Activated naive CD8-positive, alpha-beta T cell treated with anti-CD3 and anti-CD28 coated beads, Interleukin-2, amount 10 ng/mL, durations not matched to agents 7 days and 5 days (primary cell): ENCODE measurements at places on chromosomes 2 and 18. TPM values are rescaled to one million over a fixed set of nuclear protein-coding genes. Genes with fewer than 3 reads are reported as not detected.
A peak's percentile ranks its signal among the peaks of the same experiment; 100 is the strongest.

GRCh38 chr18:47949202-47949601 lies 18.7 kb upstream of the SMAD2 start:
- no peak for DNase-seq
- H3K4me1 ChIP-seq, result peaks cover 20% of the 10 kb centered on the region
- H3K4me3 ChIP-seq, result no peak overlapping the region
- H3K27me3 ChIP-seq, result peaks cover 9% of the 10 kb centered on the region

GRCh38 chr2:241582806-241583205 lies 24.3 kb downstream of the BOK start:
- no peak overlapping the region for H3K4me3 ChIP-seq
- no peak for DNase-seq
- no peaks in the 10 kb centered on the region for H3K4me1 ChIP-seq
- H3K27ac ChIP-seq, result no peak overlapping the region
- peaks cover 48% of the 10 kb centered on the region for H3K36me3 ChIP-seq
- no peaks in the 10 kb centered on the region for H3K27me3 ChIP-seq

GRCh38 chr2:174529916-174530315 lies 43.1 kb upstream of the GPR155 start:
- no peak overlapping the region for H3K4me3 ChIP-seq
- peaks cover 3% of the 10 kb centered on the region for H3K27me3 ChIP-seq
- H3K4me1 ChIP-seq, result peaks cover 1% of the 10 kb centered on the region
- peaks cover 6% of the 10 kb centered on the region for H3K36me3 ChIP-seq
- DNase-seq, result no peak

- no peaks in the 10 kb centered on the region for H3K27me3 ChIP-seq
- peak overlapping the region; percentile 99 for H3K4me3 ChIP-seq
- H3K36me3 ChIP-seq, result peaks cover 17% of the 10 kb centered on the region
- peaks cover 34% of the 10 kb centered on the region for H3K4me1 ChIP-seq
- H3K27ac ChIP-seq, result peak overlapping the region; percentile 99
- peak; percentile 79 for DNase-seq
Measured at GRCh38 chr2:74481961-74482800, 617 bp downstream of the CCDC142 start.

DNA sequence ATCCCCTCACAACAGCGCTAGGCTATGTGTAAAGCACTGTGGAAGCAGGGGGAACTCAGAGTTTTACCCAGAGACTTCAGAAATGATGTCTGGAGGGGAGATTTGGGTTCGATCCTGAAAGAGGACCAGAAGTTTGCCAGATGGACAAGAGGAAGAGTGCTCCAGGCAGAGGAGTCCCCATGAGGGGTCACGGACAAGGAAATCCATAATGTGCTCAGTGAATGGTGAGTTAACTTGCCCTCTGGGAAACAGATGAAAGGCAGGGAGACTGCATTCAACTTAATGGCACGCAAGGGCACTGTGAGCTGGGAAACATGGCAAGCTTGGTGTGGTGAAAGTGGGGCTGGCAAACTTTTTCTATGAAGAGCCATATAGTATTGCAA lies 6.0 kb upstream of the ASAP2 start:
- H3K27me3 ChIP-seq, result peaks cover 38% of the 10 kb centered on the region
- H3K4me1 ChIP-seq, result no peaks in the 10 kb centered on the region
- H3K27ac ChIP-seq, result no peak overlapping the region
- no peak overlapping the region for H3K4me3 ChIP-seq
- H3K36me3 ChIP-seq, result no peaks in the 10 kb centered on the region
- no peak for DNase-seq

DNA sequence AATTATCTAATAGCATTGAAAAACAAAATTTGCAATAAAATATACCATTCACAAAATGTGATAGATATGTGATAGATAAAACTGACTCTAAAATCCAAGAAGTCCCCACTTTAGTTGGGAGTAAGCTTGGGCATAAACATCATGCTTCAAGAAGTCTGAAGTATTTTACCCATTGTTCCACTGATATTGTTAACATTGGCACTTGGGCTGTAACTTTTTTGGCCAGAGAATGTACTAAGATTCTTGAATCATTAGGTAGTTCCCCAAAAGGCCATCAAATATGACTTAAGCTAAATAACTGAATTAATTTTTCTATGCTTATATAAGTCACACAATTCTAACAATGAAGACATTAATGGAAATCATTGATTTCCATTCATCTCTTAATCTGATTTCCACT lies 413.6 kb downstream of the CDH2 start:
- H3K27ac ChIP-seq, result no peak overlapping the region
- no peak overlapping the region for H3K4me3 ChIP-seq
- no peaks in the 10 kb centered on the region for H3K36me3 ChIP-seq
- no peaks in the 10 kb centered on the region for H3K4me1 ChIP-seq
- no peak for DNase-seq

DNA sequence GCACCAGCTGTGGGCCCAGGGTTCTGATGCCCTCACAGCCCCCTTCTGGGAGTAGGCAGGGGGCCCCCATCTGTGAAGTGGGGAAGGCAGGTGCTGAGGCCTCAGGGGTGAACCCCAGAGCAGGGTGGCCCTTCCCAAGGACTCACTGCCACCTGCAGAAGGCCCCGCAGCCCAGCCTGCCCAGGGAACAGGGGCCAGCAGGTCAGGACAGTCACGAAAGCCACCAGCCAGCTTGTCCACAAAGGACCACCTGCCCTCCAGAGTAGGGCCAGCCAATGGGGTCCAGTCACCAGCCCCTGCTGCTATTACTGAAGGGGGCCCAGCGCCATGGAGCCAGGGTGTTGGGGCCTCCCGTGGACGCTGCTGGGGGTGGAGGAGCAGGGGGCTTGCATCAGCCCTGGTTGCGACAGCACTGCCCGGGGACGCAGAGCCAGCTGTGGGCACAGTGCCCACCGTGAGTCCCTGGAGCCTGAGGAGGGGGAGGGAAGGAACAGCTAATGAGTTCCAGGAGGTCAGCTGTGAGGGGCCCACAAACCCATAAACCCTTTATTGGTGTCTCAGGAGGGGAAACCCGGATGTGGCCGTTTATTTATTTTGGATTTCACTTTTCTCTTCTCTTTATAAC lies 11.5 kb upstream of the SNED1 start:
- no peak overlapping the region for H3K4me3 ChIP-seq
- H3K4me1 ChIP-seq, result peaks cover 1% of the 10 kb centered on the region
- DNase-seq, result peak; percentile 24

GRCh38 chr2:132270255-132270654 lies 108.5 kb upstream of the ANKRD30BL start:
- peaks cover 1% of the 10 kb centered on the region for H3K4me1 ChIP-seq
- H3K4me3 ChIP-seq, result no peak overlapping the region
- DNase-seq, result no peak
- no peaks in the 10 kb centered on the region for H3K36me3 ChIP-seq
- H3K27me3 ChIP-seq, result no peaks in the 10 kb centered on the region

DNA sequence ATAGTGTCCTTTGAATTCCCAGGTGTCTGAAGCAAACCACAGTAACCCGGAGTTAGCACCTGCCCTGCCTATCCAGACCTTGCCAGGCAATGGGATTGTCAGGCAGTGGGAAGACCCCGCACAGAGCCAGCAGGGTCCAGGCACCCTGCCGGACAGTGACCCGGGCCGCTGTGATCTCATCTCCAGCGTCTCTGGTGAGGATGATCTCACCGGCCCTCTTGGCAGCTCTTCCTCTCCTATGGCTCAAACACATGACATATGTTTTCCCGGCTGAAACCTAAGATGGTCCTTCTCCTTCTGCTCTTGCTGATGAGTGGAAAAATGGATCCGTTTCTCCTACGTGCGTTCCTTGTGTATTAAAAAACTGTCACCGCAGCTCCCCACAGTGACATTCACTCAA lies 75.1 kb downstream of the ACOXL start:
- H3K36me3 ChIP-seq, result no peaks in the 10 kb centered on the region
- H3K27me3 ChIP-seq, result peaks cover 31% of the 10 kb centered on the region
- H3K4me1 ChIP-seq, result peaks cover 12% of the 10 kb centered on the region
- H3K4me3 ChIP-seq, result no peak overlapping the region
- no peak overlapping the region for H3K27ac ChIP-seq

The SNORC gene
- total RNA-seq, result 2.1 TPM

The EN1 gene
- not detected for total RNA-seq

The CEBPZ gene
- total RNA-seq, result 63.7 TPM
